ENCODE measurements at places on chromosomes 12 and 14.

DNA sequence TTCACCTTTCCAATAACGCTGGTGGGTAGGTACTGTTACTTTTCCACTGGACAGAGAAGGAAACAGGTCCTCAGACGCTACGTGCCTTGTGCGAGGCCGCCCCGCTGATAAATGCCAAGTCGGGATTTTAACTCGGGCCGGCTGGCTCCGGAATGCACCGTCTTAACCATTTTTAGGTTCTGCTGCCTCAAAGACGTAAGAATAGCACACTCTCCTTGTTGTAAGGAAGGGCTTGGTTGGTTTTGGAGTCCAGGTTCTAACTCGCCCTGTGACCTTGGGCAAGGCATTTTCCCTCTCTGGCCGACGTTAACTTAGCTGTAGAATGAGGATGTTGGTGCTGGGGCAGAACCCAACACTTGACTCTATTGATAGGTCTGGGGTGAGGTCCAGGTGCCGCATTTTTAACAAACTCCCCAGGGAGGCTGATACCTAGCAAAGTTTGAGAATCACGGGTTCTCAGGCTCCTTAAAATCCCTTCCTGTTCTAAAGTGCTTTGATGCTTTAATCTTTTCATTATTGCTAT, 814 bp downstream of the ANKRD13A start:
- no peak for DNase-seq

DNA sequence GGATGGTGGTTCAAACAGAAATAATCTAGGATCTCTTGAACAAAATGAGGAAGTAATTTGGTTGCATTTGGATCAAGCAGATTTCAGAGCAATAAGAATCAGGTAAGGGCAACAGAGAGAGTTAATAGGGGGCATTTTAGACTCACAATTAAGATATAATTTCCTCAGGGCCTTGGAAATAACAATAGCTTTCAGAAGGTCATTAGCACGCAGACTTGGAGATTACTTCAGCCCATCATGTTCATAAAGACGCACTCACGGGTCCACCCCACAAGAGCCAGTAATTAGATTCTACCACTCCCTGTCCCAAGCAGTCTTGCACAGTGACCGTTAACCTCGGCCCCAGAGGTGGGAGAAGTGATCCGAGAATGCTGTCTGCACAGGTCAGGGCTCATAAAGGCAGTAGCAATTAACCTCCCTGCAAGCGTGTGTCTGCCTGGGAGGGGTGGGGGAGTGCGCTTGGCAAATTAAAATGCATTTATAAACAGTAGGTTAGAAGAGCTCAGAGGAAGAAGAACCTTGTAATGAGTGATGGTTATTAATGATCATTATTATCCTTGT, 125.7 kb upstream of the CCDC196 start:
- no peak for DNase-seq

DNA sequence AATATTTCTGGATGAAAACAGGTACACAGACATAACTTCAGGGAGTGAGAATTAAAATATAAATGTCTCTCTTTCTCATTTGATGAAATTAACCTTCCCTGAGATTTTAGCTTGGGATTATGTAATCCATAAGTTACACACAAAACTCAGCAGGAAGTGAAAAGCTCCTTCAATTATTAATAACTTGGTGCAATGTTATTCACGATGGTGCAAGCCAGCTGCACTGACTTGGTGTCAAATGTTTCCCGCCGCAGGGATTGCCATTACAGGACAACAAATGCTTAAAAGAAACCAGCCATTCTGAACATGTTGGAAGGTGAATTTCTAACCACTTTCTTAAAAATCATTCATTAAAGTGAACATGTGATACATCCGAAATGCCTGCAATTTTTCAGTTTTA, 250.4 kb downstream of the FOXN3 start:
- no peak for DNase-seq

GRCh38 chr14:77738559-77739250, 22.3 kb downstream of the SNW1 start:
- DNase-seq = no peak

- no peak for DNase-seq
These were observed 60.0 kb downstream of the TMTC2 start for GRCh38 chr12:82746668-82747067.

Measured in HS-27A (cell line).